ENCODE measurements at places on chromosomes 2 and 18.

GRCh38 chr2:239648607-239649006, 247.8 kb upstream of the HDAC4 start:
- peaks cover 13% of the 10 kb centered on the region for H3K4me1 ChIP-seq
- no peaks in the 10 kb centered on the region for H3K27me3 ChIP-seq
- H3K27ac ChIP-seq = peak overlapping the region; percentile 44
- no peak for DNase-seq
- peaks cover 2% of the 10 kb centered on the region for H3K36me3 ChIP-seq

DNA sequence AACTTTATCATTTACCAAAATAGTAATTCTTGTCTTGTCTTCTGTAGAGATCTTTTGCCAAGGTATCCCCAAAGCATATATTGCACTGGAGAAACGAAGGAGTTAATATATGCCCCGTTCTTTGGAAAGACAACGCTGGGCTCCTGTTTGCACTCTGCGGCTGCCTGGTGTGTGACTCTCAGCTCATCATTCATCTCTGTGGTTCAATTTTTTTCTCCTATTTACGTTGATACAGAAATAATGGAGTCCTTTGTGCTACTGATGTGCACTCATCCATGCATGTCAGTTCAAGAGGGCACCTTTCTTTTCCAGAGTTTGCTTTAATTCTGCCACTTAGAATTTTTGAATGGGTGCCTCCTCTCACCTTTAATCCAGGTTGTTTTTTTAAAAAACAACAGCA, 655.5 kb downstream of the DCDC2C start:
- no peaks in the 10 kb centered on the region for H3K36me3 ChIP-seq
- no peak overlapping the region for H3K4me3 ChIP-seq
- no peaks in the 10 kb centered on the region for H3K4me1 ChIP-seq
- DNase-seq = no peak
- H3K27me3 ChIP-seq = no peaks in the 10 kb centered on the region
- H3K27ac ChIP-seq = no peak overlapping the region

DNA sequence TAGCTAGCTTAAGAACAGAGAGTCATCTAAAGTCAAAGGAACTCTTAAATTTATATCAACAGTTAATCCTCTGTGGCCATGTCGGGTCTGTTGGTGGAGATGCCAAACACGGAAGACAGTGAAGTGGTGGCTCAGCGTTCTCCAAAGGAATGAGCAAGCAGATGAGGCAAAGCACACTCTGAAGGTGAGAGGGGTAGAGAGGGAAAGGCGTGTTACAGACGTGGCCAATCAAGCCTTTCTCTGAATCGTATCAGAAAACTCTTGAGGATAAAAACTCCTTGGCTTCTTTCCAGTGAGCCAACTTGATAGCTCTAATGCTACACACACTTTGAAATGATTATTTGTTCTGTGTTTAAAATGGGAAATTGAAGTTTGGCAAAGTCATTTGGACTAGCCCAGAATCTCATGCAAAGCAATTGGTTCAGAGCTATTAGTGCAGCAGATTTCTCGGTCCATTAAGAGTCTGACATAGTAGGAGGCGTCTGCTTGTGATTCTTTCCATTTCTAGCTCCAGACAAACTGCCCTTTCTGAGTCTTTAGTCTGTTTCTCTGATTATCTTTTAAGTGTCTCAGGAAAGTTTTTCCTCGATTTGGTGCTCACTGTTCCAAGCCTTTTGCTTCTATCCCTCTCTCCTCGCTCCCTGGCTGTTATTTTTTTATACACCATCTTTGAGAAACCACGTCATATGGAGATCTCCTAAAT, 57.5 kb upstream of the CPO start:
- H3K36me3 ChIP-seq = no peaks in the 10 kb centered on the region
- no peak overlapping the region for H3K27ac ChIP-seq
- no peaks in the 10 kb centered on the region for H3K4me1 ChIP-seq
- H3K4me3 ChIP-seq = no peak overlapping the region
- DNase-seq = no peak

DNA sequence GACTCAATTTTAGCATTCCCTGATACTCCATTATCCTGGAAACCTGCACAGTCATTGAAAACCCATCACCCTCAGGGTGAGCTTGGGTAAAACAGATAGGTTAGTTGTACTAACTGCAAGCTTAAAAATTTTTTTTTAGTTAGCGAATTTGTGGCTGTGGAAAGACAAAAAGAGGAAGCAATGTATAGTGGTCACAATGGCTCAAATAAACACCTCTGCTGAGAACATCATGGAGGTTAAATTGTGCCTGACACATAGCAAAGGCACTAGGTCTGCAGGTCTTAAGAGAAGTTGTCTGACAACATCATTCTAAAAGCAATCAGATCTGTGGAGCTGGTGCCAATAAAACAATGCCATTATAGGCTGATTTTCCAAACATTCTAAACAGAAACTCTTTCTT, 84.4 kb upstream of the CAVIN2 start:
- H3K4me3 ChIP-seq = no peak overlapping the region
- no peaks in the 10 kb centered on the region for H3K36me3 ChIP-seq
- H3K4me1 ChIP-seq = no peaks in the 10 kb centered on the region
- no peak overlapping the region for H3K27ac ChIP-seq
- no peak for DNase-seq

GRCh38 chr2:37833423-37833822, 91.7 kb upstream of the RMDN2 start:
- no peaks in the 10 kb centered on the region for H3K36me3 ChIP-seq
- H3K27me3 ChIP-seq = peaks cover 9% of the 10 kb centered on the region
- H3K27ac ChIP-seq = no peak overlapping the region
- DNase-seq = no peak
- no peak overlapping the region for H3K4me3 ChIP-seq
- H3K4me1 ChIP-seq = peaks cover 6% of the 10 kb centered on the region

- H3K27ac ChIP-seq = no peak overlapping the region
- H3K36me3 ChIP-seq = no peaks in the 10 kb centered on the region
- no peaks in the 10 kb centered on the region for H3K4me1 ChIP-seq
- DNase-seq = no peak
- no peaks in the 10 kb centered on the region for H3K27me3 ChIP-seq
- H3K4me3 ChIP-seq = no peak overlapping the region
These were observed 28.4 kb upstream of the CCDC102B start for GRCh38 chr18:68769461-68769860.

GRCh38 chr2:28979576-28980366, 1.3 kb upstream of the TOGARAM2 start:
- H3K36me3 ChIP-seq = no peaks in the 10 kb centered on the region
- H3K4me1 ChIP-seq = peaks cover 2% of the 10 kb centered on the region
- H3K27me3 ChIP-seq = no peaks in the 10 kb centered on the region
- H3K27ac ChIP-seq = peak overlapping the region; percentile 83
- no peak for DNase-seq
- H3K4me3 ChIP-seq = no peak overlapping the region

GRCh38 chr2:206837775-206838174, 72.4 kb downstream of the FASTKD2 start:
- no peaks in the 10 kb centered on the region for H3K4me1 ChIP-seq
- H3K4me3 ChIP-seq = no peak overlapping the region
- H3K27me3 ChIP-seq = no peaks in the 10 kb centered on the region

DNA sequence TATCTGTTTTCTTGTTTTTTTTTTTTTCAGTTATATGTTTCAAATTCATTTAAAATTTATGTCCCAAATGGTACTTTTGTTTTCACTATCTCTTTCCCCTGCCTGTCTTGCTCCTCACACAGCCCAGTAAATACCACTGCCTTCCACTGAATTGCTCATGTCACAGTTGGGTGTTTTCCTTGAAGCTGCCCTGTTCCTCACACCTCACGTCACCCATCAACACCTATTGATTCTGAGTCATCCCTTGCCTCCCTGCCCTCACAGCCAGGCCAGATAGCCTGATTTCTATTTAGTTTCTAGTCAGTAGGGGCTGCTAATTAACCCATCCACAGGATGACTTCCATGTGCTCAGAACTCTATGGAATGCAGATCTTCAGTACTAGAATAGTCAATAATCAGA, 25.3 kb downstream of the FSHR start:
- H3K4me3 ChIP-seq = no peak overlapping the region
- H3K27me3 ChIP-seq = no peaks in the 10 kb centered on the region
- no peak for DNase-seq
- no peak overlapping the region for H3K27ac ChIP-seq
- no peaks in the 10 kb centered on the region for H3K4me1 ChIP-seq
- H3K36me3 ChIP-seq = no peaks in the 10 kb centered on the region

- peak overlapping the region; percentile 60 for H3K27ac ChIP-seq
- no peak for DNase-seq
- no peaks in the 10 kb centered on the region for H3K27me3 ChIP-seq
- H3K4me1 ChIP-seq = peaks cover 75% of the 10 kb centered on the region
- peak overlapping the region; percentile 92 for H3K4me3 ChIP-seq
- H3K36me3 ChIP-seq = peaks cover 21% of the 10 kb centered on the region
These were observed 3.7 kb downstream of the BCL2 start for GRCh38 chr18:63315876-63316275.

DNA sequence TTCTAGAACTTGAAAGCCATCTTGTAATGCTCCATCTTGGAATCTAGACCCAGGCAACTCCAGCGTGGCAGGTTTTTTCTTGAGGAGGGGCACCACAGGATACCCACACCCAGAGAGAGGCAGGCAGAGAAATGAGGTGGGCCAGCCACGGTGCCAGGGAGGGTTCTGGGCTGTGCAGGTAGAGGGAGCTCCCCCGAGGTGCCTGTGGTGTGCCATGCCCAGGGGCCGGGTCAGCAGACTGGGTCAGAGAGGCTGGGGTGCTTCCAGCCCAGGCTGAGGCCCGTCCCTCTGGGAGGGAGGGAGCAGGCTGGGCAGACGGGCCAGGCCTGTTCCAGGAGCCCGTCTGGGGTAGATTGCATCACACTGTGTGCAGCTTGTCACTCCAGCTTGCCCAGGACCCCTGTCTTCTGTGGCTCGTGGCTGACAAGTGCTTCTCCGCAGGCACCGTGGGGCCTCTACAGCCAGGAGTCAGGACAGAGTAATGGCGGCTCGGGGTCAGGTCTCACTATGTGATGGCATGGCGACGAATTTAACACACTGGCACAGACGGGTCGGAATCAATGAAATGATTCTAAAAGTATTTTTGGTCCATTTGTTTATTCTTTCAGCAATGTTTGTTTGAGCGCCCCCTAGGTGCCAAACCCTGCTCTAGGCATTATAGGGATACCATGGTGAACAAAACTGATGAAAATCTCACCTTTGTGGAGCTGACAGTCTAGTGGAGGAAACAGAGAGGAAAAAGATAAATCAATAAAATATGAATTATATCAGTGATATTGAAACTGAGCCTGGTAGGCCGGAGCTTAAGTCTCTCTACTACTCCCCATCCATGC, 144.0 kb downstream of the ACOXL start:
- no peak for DNase-seq
- no peak overlapping the region for H3K4me3 ChIP-seq
- no peaks in the 10 kb centered on the region for H3K36me3 ChIP-seq
- peaks cover 18% of the 10 kb centered on the region for H3K27me3 ChIP-seq
- no peak overlapping the region for H3K27ac ChIP-seq

- no peak overlapping the region for H3K4me3 ChIP-seq
- no peak for DNase-seq
These were observed 78.3 kb upstream of the SETBP1 start for GRCh38 chr18:44602380-44602779.

- no peak overlapping the region for H3K27ac ChIP-seq
- H3K4me3 ChIP-seq = no peak overlapping the region
- DNase-seq = no peak
These were observed 94.4 kb downstream of the MGAT5 start for GRCh38 chr2:134348239-134348638.

DNA sequence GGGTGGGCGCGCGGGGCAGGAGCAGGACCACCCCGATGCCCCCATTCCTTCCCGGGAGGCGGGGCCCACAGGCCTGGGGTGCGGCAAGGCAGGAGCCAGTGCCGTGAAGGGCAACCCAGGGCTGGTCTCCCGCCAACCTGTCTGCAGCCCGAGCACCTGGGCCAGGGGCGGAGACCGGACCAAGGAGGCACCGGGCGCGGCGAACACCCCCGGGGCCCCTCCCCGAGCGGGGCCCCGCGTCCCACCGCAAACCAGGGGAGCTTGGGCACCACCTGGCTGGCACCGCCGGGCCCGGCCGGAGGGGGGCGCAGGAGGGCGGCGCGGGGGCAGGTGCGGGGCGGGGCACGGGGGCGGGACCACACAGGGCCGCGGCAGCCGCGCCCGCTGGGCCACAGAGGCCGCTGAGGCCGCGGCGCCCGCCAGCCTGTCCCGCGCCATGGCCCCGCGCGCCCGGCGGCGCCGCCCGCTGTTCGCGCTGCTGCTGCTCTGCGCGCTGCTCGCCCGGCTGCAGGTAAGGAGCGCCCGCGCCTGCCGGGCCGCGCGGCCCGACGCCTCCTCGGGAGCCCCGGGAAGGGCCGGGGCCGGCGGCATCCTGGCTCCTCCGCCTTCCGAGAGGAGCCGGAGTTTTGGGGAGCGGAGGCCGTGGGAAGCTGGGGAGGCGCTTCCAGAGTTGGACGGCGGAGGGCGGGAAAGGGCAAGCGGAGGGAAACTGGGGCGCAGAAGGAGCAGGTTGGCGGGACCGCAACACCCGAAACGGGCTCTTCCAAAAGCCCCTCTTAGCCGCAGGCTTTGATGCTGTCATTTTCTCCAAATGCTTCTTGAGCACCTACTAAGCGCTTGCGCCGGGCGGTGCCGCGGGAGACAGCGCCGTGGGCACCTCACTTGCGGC, at the start of gene TNFRSF11A:
TNFRSF11A (plus strand) TSS at position 394 of the 889 bp plus-strand sequence; CDS start at position 437, 43 bp downstream.
- DNase-seq = peak; percentile 40
- H3K36me3 ChIP-seq = peaks cover 6% of the 10 kb centered on the region
- peaks cover 21% of the 10 kb centered on the region for H3K4me1 ChIP-seq
- peaks cover 82% of the 10 kb centered on the region for H3K27me3 ChIP-seq
- peak within 1 kb of the TSS; percentile 86 for H3K4me3 ChIP-seq

DNA sequence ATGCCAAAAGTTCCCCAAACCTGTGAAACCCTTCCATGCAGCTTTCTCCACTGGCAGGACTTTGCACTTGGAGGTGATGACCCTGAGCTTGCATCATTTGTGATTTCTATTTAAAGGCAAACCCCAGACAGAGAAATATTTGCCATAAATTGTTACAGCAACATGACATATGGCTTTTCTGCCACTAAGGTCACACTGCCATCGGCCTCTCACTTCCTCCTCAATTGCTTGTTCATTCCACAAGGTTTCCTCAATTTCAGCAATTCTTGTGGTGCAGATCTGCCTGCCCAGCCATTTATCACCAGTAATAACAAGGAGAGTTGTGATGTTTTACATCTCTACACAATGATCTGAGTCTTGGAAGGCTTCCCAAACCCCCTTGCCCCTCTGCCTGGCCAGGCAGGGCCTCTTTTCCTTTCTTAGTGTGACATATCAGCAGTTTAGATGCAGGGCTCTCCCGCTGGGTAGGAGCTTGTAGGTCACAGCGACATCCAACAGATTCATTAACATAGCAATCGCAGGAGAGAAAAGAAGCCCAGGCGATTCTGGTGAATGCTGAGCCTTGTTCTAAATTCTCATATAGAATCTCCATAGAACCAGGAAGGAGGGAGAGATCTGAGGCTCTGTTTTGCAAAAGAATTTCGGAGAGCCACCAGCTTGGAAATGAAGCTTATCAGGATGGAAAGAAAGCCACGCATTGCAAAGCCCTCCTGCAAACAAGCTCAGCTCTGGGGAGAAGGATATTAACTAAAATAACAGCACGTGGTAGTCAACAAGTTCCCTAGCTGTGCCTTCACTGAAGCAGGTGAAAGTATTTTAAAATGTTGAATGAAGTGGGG, 46.7 kb upstream of the ITGA6 start:
- DNase-seq = no peak
- peaks cover 15% of the 10 kb centered on the region for H3K27me3 ChIP-seq

GRCh38 chr2:114821055-114821454, 378.6 kb downstream of the DPP10 start:
- no peak overlapping the region for H3K27ac ChIP-seq
- no peak overlapping the region for H3K4me3 ChIP-seq
- no peaks in the 10 kb centered on the region for H3K27me3 ChIP-seq
- no peaks in the 10 kb centered on the region for H3K36me3 ChIP-seq
- H3K4me1 ChIP-seq = no peaks in the 10 kb centered on the region
- DNase-seq = no peak

Data from effector memory CD8-positive, alpha-beta T cell (primary cell).